ENCODE measurements at places on chromosomes 6 and 20.

DNA sequence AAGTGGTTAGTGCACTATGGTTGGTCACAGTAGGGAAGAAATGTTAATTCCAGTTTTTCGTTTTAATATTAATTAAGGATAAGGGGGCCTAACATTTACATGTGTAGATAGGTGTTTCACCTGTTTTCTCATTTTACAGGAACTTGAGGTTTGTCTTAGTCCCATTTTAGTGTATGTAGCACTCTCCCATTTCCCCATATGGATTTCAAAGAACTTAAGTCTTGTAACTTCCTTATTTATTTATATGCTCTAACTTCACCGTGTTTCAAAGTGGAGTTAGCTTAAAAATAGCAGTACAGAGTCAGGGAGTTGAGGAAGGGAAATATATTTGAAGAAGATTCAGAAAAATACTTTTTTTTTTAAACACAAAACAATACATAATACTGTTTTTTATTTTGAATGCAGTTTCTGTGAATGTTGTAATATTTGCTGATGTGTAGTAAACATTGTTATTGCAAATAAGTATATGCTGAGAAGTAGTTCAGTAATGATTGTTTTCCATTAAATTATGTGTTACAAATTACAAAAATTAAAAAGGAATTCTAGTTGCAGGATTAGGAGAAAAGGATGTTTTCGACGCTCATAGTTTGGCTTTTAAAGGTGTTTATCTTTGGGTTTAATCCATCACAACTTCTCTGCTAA lies 3.5 kb downstream of the SCAF8 start:
- no peak for DNase-seq

DNA sequence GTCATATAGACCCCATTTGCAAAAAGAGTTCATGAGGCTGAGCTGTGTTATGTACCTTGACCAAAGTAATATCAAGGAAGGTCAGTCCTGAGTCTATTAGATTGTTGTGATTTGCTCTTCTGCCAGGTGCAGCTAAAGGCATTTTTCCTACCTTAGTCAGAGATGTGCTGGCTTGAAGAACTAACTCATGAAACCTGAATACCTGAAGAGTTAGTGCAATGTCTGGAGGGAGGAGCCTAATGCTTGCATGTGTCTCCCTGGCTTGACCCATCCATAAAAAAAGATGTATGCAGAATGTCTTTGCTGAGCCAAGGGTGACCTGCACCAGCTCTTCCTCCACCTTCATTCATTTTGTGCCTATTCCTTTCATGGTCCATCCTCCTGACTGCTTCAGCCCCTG lies 742.0 kb downstream of the KIF16B start:
- no peak for DNase-seq

DNA sequence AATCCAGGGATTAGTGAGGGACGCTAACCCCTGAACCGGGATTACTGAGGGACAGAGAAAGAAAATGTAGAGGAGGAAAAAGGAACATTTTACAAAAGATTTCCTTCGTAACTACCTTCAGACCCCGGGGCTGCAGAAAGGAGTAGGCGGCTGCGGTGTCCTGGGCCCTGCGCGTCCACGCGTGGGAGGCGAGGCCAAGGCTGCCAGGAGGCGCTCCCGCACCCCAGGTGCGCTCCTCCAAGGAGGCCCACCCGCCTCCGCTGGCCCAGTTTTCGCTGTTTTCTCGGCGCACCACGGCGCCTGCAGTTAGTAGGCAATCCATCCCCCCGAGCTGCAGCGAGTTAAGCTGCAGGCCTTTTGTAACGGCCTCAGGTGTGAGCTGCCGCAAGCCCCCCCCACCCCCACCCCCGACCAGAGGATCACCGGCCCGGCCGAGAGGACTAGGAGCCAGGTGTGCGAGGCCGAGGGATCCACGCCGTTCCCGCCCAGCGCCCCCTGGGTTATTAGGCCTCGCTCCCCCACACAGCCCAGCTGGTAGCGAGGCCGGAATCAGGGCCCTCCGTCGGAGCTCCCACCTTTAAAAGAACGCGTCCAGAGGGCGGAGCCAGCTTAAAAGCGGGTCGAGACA lies 380.3 kb upstream of the ARID1B start:
- no peak for DNase-seq

- no peak for DNase-seq
These were observed 37.5 kb upstream of the TMEM170B start for GRCh38 chr6:11500008-11500407.

- no peak for DNase-seq
These were observed 44.6 kb downstream of the NKX2-4 start for GRCh38 chr20:21352703-21353102.

GRCh38 chr6:79614326-79615305 lies 16.5 kb upstream of the SH3BGRL2 start:
- no peak for DNase-seq

DNA sequence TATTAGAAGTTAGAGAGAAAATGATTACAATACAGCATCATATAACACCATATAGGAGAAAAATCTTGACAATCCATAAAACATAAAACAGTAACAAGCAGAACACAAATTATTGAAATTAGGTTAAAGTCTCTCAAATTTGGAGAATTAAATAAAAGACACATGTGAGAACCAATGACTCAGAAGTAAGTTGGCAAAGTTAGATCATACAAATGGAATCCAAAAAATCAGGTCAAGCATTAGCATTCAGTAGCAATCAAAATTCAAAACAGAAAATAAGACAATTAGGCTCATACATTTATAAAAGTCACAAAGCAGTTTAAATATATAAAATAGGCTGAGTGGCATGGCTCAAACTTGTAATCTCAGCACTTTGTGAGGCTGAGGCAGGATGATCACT lies 775.6 kb downstream of the PHF3 start:
- DNase-seq, result no peak

GRCh38 chr20:47821481-47822100 lies 36.3 kb upstream of the SULF2 start:
- no peak for DNase-seq

DNA sequence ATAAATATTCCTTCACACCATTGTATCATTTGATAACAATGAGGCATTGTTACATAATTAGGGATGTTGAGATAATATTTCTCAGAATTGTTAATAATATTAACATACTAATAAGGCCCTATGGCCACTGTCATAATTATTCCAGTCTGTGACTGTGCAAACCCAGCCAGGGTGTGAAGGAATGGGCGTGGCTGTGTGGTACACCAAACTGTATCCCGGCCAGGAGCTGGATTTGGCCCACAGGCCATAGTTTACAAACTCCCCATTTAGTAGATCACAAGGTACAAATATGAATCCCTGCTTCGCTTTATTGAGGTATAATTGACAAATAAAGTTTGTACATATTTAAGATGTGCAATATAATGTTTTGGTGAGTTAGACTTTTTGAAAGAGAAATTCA lies 894.7 kb downstream of the C6orf118 start:
- DNase-seq, result no peak

DNA sequence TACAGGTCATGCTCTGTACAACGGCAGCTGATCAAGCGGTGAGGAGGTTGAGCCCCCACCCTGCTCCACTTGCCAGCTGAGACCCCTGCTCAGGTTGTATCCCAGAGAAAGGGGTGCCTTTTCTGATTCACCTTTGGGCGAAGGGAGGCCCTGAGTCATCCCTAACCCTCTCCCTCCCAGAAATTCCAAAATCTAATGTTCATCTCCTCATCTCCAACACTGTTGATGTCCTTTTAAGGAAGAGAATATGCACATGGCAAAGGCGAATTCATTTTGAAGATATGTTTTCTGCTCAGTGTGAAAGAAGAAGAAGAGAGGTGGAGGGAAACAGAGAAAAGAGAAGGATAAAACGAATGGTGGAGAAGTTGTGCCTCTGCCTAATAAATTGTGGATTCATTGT lies 120.5 kb downstream of the SCML4 start:
- no peak for DNase-seq

DNA sequence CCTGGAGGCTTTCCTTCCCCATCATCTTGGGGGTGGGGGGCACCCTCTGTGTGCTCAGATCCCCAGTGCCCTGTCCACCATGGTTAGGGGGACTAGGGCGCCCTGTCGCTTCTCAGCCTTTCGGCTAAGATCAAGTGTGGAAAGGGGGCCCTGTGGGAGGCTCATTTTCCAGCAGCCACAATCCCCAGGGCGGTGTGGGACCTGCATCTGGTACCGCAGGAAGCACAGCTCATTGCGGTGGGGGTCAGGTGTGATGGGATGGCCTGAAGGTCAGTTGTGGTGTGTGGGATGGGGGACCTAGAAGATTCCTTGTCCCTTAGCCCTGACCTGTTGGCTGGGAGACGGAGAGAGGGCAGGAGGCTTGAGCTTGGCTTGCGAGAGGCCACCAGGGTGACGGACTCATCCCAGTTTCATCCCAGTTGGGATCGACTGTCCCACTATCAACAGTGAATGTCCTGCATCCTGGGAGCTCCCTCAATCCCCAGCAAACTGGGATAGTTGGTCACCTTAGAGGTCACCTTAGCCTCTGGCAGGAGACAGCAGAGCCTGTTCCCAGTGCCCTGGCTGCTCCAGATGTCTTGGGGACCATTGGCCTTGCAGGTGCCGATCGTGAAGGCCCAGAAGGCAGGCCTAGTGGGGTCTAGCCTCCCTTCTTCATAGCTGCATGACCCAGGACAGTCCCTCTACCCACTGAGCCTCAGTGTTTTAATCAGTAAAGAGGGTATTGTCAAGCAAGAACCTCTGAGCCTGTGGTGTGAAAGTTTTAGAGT lies 64.5 kb upstream of the PMEPA1 start:
- DNase-seq, result no peak

DNA sequence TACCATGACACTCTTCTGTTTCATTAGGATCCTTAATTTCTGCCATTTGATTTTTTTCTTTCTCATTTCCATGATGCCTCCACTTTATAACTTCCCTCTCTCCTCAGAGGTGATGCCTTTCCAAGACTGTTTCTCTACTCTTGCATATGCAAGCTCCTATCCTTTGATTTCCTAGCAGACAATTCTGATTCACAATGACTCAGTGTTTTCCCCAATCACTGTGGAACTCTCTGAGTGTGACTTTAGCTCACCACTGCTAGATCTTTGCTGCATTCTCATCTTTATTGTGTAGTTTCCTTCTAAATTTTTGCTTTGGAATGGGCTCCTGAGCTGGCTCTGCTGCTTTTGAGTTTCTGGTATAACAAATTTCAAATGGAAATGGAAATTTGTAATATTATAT lies 184.9 kb downstream of the TINAG start:
- no peak for DNase-seq

GRCh38 chr6:123681957-123682462 lies 45.3 kb upstream of the TRDN start:
- no peak for DNase-seq

DNA sequence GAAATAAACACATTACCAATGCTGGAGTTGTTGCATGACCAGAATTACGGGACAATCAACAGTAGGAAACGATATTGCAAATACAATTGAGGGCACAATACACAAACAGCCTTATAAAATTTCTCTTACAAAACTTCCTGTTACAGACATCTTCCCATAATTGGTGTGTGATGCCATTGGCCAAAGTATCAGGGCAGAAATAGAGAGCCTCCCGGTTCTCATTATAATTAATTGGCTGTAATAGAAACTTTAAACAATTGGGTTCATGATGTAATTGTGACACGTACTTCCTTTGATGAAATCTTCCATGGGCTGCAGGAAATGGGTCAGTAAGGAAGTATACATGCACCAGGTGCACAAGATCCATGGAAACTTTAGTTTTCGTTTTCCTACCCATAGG lies 40.3 kb upstream of the RALGAPA2 start:
- DNase-seq, result no peak

GRCh38 chr6:52392944-52393343 lies 27.2 kb upstream of the EFHC1 start:
- DNase-seq, result no peak

DNA sequence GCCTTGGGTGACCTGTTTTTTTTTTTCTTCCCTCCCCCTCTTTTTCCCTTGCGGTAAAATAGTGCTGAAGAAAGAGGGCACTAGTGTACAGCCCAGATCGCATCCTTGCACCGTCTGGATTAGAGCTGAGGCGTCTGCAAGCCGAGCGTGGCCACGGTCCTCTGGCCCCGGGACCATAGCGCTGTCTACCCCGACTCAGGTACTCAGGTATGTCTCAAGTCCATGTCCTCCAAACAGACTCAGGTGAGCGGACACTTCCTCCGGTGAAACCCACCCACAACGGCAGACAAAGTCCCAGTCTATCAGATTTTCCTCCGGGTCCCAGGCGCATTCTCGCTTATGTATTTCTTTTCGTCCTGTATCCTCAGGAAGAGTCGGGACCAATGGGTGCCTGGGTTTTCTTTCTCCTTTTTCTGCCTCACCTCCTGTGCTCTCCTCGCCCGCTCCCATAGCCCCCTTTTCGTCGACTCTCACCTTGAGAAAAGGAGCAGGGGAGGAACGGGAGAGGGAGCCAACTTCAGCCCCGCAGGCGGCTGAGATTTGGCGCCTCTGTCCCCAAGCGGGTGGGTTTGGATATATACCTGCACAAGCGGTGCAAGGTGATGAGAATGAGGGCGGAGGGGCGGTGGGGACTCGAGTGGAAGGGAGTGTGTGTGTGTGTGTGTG lies 1.1 kb upstream of the GRM1 start:
- no peak for DNase-seq

DNA sequence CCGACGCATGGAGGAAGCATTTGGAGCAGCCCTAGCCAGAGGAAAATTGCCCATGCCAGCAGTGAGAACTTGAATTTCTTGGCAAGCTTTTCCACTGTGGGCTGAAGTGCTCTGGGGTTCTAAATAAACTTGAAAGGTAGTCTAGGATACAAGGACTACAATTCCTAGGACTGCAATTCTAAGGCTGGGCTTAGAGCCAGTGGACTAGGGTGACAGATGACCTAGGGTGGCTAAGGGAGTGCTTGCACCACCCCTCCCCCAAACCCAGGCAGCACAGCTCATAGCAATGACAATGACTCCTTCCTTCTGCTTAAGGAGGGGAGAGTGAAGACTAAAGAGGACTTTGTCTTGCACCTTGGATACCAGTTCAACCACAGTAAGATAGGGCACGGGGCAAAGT lies 122.3 kb downstream of the THBS2 start:
- no peak for DNase-seq

- no peak for DNase-seq
These were observed 5.7 kb upstream of the FKBP5 start for GRCh38 chr6:35694462-35694861.

DNA sequence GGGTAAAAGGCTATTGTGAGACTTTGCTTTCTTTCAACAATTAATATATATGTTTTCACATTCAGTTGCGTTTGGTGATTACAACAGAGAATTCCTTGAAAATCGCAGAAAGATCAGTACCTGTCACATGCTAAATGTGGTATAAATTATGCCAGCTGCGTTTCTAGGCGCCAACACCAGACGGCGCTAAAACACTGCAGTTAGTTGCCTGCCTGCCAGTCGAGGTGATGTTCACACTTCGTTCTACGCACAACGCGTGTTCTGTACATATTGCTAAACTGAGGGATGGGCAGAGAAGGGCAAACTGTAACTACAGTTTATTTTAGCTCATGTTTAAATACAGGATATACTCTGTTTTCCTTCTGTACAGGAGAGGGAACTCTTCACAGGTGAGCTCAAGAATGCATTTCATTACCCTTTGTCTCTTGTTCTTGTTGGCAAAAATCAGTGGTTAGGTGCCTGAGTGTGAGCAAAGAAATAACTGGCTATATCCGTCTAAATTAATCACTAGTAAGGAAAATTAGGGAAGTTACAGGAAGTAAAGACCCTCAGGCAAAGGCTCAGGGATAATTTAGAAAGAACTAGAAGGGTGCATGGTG lies 100.1 kb upstream of the RGS17 start:
- DNase-seq, result peak; percentile 75
